ENCODE measurements at places on chromosomes 2 and 18.

- DNase-seq: no peak
Measured at GRCh38 chr2:7073901-7074300, 156.7 kb downstream of the RNF144A start.

DNA sequence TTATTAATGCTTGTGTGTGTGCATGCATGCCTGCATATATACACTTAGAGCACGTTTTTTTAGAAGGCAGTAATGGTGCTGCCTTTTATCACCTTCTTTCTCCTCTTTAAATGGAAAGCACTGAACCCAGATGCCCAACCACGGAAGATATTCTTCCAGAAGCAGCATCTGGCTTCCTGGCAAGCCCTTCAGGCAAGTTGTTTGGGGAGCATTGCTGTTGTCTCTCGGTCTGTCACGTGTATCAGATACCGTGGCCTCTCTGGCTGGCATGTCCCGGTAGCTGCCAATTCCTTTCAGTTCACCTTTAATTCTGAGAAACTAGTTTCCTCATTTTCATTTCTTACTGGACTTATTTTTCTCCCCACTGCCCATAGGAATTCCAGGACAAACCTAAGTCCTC, 587.8 kb downstream of the ARHGAP15 start:
- no peak for DNase-seq

DNA sequence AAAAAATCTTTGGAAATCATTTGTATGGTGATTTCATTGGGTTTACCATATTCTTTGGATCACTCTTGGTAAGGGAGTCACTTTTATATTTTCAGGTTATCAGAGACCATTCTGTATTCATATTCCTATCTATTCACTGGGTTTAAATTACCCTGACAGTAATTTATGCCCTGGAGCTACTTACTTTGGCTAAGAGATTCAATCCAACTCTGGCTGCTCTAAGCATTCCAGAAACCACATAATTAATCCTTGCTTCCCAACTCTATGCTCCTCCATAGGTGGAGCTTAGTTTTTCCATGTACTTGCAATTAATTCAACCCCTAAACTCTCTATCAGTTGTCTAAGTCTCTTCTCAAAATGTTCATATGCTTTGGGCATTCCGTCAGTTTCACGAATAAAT, 336.3 kb downstream of the AGPS start:
- DNase-seq: no peak

- DNase-seq: peak; percentile 62
Measured at GRCh38 chr2:341017-341542, 53.2 kb upstream of the ALKAL2 start.

DNA sequence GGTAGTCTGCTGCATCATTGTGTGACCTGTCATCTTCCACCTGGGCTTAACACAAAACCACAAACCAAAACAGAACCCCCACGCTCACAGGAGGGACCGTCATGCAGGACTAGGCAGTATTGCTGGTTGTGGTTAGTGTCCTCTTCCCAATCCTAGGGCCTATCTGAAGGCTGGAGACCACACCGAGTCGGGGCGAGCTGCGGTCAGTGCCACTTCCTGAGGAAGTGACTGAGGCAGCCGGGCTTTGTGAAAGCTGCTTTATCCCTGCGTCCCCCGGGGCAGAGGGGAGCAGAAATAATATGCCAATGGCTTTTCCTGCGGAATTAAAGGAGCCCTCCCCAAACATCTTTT, 22.9 kb downstream of the ZNF532 start:
- DNase-seq: no peak

DNA sequence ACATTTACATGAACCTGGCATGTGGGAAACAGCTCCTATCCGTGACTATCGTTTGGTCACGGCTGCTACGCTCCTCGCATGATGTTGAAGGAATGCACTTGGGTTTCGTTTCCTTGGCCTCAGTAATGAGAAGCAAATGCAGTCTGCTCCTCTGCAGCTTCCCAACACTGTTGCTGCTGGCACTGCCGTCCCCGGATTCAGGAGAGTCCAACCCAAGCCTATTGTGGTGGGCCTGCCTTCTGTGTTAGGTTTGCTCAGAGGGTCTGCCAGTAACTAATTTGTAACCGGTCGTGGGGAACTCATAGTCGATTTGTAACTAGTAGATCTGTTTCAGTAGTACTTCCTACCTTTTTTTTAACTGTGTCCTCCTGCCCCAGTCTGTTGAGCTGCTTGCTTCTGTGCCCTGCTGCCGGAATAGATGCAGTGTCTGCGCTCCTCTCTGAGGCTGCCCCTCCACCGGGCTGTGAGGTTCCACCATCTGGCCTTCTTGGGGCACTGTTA, 58.4 kb downstream of the WDSUB1 start:
- DNase-seq: no peak

DNA sequence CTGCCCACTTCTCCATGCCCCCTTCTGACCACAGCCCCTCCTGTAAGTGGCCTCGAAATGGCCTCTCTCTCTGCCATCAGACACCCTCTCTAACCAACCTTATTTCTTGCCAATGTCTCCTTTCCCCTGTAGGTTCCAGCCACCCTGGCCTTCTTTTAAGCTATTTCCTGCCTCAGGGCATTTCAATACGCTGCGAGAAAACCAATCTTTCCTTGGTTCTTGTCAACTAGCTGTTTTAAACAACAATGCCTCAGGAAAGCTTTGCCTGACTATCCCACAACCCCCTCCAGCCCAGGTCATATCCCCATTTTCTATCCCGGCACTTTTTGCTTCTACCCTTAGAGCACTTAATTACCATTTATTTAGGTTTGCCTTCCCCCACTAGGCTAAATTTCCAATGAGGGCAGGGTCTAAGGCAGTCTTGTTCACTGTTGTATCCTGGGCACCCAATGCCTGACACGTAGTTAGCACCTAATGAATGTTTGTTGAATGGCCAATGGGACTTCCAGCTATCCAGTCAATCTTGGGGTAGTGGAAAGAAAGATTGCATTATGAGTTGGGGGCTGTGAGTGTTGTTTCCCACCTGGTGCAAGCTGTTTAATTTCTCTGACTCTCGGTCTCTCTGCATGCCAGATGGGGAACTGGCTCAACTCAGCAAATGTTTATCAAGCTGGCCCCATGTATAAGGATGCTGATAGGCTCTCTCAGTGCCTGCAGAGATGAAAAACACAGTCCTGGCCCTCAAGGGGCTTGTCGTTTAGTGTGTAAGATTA, 291.2 kb downstream of the SRBD1 start:
- no peak for DNase-seq

GRCh38 chr2:105812180-105813044, 67.7 kb downstream of the NCK2 start:
- DNase-seq: peak; percentile 71

- DNase-seq: peak; percentile 77
Measured at GRCh38 chr2:149410701-149411484, 80.5 kb downstream of the LYPD6 start.

DNA sequence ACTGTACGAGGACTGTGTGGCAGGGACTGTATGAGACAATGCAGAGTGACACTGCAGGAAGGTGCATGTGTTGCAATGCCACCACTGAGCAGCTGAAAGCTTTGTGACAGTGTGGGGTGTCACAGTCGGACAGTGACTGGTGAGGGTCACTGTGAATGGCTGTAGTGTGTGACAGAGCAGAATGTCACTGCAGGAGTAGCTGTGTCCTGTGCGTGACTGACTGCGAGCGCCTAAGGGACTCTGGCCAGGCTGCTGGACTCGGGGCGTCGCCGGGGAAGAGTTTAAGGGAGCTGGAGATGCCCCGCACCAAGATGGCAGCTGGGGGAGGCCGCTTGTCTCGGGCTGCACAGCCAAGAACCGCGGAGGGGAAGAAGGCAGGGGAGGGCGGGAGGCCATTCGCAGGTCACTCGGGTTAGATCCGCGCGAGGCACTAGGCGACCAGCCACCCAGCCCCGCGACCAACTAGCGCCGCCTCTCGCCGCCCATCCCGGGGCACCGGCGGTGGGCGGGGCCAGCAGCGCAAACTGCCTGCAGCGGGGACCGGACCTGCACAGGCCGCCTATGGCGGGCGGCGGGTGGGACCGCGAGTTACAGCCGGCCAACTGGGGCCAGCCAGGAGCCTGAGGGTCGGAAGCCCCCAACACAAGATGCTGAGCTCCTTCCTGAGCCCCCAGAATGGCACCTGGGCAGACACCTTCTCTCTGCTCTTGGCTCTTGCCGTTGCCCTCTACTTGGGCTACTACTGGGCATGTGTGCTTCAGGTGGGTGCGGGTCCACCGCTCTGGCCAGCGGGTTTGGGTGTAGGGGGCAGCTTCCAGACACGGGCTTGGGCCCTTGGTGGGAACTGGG, at the start of gene ABHD1:
TSS of gene ABHD1 (plus strand) at position 514 of the 849 bp plus-strand sequence. CDS start at position 648, 134 bp downstream.
- DNase-seq: peak; percentile 50

- no peak for DNase-seq
Measured at GRCh38 chr2:12556762-12557161, 160.0 kb upstream of the TRIB2 start.

GRCh38 chr2:72150157-72150860, 2.6 kb upstream of the CYP26B1 start:
- DNase-seq: peak; percentile 86

GRCh38 chr2:96114546-96114902, 1.8 kb downstream of the ADRA2B start:
- DNase-seq: no peak

DNA sequence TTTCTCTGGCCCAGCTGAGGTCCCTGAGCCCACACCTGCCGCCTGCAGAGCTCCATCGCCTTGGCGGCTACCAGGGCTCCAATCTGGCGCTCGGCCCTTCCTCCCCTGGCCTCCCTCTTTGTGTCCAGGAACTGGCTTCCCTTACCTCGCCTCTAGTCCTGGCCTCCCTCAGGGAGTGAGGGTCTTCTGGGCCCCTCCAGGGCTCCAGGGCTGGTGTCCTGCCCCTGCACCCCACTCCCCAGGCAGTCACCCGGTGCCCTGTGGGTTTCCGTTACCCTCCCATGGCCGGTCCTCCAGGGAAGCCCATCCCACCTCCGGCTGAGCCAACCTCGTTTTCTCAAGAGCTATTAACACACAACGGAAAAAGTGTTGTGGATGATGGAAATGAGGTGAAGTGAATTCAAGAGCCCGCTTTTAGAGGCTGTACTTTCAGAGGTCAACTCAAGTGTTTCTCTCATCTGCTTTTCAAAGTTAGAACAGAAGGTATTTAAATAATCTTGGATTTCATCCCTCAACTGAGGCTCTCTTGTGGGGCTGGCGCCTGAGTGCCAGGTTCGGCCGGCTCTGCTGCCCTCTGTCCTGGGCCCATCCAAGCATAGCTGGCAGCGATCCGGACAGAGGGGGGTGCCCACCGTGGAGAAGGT, 131.9 kb downstream of the ASB1 start:
- DNase-seq: no peak

- DNase-seq: no peak
Measured at GRCh38 chr18:79507546-79508480, 112.1 kb downstream of the NFATC1 start.

- DNase-seq: peak; percentile 68
Measured at GRCh38 chr2:74835831-74836674, 2.1 kb downstream of the HK2 start.

GRCh38 chr2:28216331-28216730, 176.3 kb upstream of the FOSL2 start:
- DNase-seq: no peak

DNA sequence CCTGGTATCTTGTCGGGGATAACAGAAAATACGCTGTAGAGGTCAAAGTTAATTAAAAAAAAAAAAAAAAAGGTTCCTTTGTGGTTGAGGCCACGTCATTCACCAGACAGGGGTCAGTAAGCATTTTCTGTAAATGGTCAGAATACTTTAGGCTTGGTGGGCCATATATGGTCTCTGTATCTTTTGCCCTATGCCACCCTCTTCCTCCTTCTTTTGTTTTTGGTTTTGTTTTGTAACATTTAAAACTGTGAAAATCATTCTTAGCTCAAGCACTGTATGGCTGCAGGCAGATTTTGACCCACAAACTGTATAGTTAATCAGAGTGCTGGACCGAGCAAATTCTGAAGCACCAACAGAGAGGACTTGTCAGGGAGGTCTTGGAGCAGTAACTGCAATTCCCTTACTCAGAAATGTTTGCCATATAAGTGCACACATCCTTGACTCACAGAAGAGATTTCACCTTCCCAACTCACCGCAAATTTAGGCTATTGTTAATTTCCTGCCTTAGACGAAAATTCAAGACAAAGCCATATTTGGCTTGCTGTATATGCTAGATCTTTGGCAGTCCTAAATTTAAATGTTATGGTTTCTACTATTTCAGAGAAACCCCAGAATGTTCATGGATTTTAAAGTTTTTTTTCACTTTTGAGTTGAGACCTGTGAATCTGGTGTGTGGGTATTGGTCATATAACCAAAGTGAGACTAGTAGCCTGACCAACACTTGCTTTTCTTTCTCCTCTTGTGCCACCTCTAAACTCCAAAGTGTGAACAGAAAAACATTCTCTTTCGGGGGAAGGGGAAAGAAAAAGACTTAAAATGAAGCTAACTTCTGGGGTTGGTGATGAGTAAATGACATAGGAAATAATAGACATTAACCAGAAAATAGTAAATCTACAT, 65.4 kb downstream of the DOCK10 start:
- DNase-seq: no peak

DNA sequence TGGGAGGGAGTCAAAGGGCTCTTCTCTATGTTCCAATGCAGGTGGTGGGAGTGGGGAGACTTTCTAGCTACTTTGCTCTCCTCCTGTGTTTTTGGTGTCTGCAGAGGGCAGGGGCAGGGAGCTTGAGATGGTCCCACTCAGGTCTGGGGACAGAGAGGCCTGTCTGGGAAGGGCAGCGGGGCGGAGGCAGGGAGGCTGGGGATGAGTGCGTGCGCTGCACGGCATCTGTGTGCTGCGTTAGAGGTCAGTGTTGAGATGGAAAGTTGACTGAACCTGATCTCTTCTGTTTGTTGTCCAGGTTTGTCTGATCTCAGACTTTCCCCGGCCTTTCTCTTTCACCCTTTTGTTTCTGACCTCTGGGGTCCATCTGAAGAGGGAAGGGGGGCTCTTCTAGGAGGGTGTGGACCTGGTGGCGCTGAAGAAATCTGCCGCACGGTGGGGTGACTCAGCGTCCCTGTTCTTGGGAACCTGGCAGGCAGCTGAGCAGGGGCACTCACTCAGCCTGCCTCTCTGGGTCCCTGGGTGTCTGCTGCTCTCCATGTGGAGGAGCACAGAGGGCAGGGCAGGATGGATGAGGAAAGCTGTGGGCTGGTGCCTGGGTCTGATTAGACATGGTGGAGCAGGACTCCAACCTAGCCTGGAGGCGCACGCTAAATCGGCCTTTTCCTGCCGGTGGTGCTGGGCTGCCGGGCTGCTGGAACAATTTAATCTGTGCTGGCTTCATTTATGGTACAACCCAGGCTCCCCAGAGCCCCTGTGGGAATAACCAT, 24.1 kb downstream of the IGFBP2 start:
- no peak for DNase-seq

GRCh38 chr2:8567469-8568260, 114.2 kb upstream of the ID2 start:
- DNase-seq: peak; percentile 20

DNA sequence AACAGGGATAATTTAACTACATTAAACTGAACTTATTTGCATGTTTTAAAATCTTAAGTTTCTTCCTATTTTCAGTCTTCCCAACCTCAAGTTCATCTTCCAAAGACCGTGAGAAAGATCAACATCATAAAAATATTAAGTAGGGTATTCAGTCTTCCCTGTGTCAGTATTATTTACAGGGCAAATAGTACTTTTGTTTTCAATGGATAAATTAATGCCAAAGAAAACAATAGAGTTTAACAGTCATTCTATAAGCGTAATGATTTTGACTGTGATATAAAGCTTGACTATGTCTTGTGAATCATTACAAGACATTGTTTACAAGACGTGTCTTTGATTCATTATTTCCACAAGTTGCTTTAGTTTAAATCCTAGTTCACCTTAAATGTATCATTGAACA, 48.0 kb upstream of the NRXN1 start:
- DNase-seq: no peak
